ENCODE measurements at places on chromosomes 1 and 21. TPM values are rescaled to one million over a fixed set of nuclear protein-coding genes. Genes with fewer than 3 reads are reported as not detected.

HSD3B2 gene
- not detected for total RNA-seq

EFNA1 gene
- 4.1 TPM for total RNA-seq

DNA sequence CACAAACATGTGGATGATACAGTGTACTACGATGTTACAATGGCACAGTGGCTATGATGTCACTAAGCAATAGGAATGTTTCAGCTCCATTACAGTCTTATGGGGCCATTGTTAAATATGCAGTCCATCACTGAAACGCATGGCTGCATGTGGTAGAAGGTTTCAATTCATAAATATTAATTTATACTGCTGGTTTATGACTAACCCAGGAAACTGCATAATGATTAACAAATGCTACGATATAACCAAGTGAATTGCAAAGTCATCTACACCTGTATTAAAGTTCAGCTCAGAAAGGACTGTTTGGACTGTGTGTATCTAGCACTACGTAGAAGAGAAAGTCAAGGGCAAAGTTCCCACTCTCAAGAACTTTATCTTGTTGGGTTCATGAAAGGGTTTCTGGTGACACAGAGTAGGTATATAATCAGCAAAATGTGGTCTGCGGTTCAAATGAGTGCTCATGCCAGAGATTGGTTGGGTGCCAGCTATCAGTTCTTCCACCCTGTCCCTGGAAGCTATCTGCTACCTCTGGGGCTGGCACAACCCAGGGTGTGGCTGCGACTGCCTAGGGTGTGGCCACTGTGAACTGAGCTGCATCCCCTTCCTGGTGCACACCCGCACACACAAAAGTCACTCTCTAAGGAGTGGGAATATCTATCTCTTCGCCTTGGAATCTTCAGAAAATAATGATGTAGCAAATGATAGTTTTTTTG, 14.8 kb downstream of the MGST3 start:
- DNase-seq: no peak

DNA sequence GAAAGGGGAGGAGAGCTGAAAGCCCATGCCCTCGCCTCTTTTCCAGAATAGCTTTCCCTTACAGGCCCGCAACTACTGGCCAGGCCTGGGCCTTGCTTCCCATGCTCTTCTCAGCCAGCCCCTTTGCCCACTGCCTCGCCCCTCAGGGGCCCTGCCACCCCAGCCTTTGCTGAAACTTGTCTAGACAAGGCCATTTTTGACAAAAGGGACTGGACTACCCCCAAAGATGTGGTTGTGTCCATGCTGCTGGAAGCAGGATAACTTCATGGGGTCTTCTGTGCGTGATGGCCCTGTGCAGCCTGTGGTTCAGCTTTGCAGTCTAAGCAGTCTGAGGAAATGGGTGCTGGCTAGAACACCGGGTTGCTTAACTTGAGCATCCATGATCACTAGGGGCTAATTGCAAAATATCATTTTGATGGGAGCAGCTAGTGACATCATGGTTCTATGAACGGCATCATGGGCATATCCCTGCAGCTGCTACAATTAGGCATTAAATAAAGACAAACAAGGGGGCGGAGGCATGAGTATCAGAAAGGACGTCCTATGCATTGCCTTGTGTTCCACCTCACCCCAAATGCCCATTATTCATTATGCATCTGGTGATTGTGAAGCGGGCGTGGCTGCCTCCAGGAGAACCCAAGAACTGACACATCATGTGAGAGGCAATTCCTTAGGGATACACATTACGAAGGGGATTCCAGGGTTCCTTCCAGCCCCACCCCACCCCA, 36.8 kb downstream of the NTPCR start:
- no peak for DNase-seq

- no peak for DNase-seq
Observed at GRCh38 chr1:91572044-91572443, 71.4 kb downstream of the CDC7 start.

GRCh38 chr1:66446261-66447001, 87.5 kb upstream of the SGIP1 start:
- DNase-seq: peak; percentile 55
